Mucosa of gallbladder (tissue), 1 donor: ENCODE measurements at places on chromosomes 16 and 17.

- DNase-seq = peak; percentile 29
Measured at GRCh38 chr17:78839762-78840529, 668 bp downstream of the USP36 start.

DNA sequence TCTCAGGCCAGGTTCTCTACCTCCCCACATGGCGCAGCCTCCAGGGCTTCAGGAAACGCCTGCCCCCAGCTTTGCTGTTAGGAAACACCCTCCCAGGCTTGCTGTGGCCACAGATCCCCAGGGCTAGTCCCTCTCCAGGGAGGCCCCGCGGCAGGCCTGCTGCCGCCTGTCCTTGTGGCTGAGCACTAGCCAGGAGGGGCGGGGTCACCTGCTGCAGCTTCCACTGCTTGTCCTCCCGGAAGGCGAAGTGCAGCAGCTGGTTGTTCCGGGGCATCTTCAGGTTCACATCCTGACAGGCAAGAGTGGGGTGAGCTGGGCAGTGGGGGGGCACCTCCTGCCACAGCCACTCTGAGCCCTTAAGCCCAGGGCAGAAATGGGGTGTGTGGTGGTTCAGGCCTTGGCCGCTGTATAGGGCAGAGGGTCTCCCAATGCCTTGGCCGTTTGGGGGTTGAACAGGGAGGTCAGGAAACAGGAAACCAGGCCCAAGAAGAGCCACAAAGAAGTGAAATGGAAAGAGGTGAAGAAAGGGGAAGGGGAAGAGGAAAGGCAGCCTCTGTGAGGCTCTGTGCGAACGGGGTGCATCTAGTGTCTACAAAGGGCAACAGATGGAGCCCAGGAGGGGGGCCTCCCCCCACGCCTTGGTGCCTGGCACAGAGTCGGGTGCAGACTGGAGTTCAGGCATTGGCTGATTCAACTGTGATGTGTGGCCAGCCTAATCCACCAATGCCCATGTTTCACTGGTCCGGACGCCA is 2.0 kb downstream of the ROGDI start:
- DNase-seq = peak; percentile 57

GRCh38 chr16:4160658-4161430 is 44.6 kb upstream of the ADCY9 start:
- DNase-seq = no peak

- DNase-seq = no peak
Measured at GRCh38 chr16:2329532-2329931, 11.0 kb downstream of the ABCA3 start.

DNA sequence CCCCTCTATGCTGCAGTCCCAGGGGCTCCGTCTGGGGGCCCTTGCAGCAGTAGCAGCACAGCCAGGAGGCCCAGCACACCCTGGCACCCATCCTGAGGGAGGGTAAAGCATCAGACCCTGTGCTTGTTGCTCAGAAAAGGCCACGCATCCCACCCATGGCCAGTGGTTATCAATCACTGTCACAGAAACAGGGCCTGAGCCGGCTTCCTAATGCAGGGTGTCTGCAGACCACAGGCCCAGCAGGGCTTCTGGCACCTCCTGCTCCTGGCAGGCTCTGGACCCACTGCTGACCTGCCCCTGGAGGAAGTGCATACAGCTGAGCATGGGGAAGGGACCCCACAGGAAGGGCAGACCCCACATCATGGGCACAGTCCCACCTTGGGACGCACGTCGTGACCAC is 26.9 kb upstream of the CDH15 start:
- DNase-seq = no peak

DNA sequence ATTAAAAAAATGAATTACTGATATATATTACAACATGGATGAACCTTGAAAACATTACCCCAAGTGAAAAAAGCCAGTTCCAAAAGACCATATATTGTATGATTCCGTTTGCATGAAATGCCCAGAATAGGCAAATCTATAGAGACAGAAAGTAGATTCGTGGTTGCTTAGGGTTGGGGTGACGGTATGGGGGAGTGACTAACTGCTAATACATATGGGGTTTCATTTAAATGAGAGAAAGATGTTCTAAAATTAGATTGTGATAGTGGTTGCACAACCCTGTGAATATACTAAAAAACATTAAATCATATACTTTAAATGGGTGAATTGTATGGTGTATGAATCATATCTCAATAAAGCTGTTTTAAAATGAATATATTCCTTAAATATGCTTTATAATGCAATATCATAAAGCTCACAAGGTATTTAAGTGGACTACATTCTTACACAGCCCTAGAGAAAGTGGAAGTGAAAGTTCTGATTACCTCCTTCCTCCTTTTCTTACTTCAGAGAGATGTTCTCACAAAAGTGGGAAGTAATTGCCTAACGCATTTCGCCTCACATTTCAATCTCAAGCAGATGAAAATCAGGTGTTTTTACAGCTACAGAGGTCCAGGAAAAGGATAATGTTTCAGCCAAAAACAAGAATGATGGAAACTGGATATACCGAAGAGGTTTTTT is 142.7 kb upstream of the GNAO1 start:
- no peak for DNase-seq

DNA sequence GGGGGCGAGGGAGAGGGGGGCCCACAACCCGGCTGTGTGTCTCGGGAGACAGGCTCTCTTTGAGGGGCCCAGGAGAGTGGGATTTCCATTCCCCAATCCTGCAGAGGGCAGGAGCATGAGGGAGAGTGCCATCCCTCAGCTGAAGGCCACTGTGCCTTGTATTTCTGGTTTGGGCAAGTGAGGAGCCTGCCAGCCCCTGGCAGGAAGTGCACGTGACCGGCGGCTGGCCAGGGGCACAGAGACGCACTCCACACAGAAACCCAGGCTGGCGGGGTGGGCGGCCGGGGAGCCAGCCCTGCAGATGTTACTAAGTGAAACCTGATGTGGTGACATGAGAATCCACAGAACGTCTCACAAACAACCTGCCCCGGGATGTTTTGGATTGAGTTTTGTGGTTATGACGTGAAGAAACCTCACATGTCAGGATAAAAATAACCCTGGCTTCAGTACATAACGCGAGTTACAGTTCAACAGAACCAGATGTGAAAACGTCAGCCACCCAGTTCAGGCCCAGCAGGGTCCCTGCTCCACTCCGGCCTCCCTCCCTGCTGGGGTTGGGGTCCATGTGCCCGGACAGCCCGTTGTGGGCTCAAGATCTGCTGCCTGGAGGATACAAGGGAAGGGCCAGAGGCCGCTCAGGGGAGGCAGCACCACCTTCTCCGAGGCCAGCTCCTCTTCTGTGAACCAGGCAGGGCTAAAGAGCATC is 51.7 kb upstream of the MTSS2 start:
- DNase-seq = peak; percentile 77

DNA sequence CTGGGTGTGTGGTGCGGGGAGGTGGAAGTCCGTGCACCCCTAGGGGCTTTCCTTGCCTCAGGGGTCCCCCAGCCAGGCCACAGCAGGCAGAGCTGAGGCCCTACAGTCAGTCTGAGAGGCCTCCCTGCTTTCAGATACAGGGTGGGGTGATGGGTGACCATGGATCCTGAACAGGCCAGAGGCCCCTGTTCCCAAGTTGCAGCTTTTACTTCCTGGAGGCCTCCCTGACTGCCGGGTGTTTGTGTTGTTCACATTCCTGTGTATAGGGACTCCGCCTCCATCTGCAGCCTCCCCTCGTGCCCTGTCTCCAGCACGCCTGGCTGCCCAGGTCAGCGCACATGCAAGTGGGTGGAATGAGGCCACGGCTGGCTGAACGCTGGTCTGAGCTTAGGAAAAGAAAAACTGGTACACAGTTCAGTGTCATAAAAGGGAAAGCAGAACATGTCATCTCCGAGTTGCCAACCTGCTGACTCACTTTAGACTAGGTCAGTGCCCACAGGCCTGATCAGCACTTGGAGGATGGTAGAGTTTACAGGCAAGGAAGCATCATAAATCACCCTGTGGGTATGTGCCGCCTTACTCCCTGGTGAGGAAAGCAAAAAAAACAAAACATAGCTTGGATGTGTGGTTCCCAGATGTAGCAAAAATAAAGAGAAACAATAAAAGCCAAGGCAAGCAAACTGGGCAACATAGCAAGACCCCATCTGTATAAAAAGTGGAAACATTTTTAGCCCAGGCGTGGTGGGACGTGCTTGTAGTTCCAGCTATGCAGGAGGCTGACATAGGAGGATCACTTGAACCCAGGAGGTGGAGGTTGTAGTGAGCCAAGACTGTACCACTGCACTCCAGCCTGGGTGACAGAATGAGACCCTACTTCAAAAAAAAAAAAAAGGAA is 6.2 kb upstream of the SLC7A6 start:
- DNase-seq = no peak

DNA sequence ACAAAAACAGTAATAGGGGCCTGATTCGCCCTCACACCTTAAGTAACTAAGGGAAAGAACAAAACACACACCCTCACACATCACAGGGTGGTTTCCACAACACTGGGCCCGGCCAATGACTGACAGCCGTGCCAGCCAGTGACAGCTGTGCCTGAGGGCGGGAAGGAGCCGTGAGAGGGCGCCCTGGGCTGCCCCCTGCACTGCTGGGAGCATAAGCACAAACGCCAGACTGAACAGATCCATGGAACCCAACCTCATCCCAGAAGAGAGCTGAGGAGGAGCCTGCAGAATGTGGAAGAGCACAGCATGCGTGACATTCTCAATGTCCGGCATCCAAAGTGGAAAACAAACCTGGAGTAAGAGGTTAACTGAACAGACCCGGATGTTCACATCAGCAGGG is 16.0 kb downstream of the CSNK1D start:
- no peak for DNase-seq

- DNase-seq = no peak
Measured at GRCh38 chr17:33511670-33512069, 218.6 kb upstream of the ASIC2 start.

GRCh38 chr16:12433691-12434390 is 369.8 kb downstream of the CPPED1 start:
- no peak for DNase-seq

GRCh38 chr16:411576-412265 is 10.0 kb downstream of the DECR2 start:
- no peak for DNase-seq

DNA sequence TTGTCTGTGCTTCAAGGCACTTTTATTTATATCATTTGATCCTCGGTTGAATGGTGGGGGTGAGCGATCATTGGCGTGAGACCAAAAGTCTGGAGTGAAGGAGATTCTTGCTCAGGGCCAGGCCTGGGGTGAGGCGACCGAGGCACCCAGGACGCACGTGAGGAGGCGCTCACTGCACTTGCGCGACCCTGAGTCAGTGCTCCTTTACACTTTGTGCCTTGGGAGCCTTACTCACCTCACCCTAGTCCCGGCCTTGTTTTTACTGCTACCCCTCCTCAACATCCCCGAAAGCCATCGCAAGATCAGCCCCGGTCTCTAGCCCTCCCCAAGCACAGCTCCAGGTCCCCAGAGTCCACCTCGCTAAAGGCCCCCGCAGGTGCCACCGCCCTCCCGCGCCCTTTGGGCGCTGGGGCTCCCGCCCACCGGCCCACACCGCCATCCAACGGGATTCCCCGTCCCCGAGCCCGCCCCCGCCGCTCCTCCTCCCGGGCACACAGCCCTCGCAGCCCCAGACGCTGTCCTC is 496 bp downstream of the EZH1 start:
- DNase-seq = peak; percentile 59

GRCh38 chr17:44400226-44400847 is 10.9 kb upstream of the ITGA2B start:
- no peak for DNase-seq

- DNase-seq = no peak
Measured at GRCh38 chr17:29172589-29172988, 7.6 kb downstream of the MYO18A start.

GRCh38 chr17:16975744-16976625 is 4.1 kb upstream of the TNFRSF13B start:
- no peak for DNase-seq

DNA sequence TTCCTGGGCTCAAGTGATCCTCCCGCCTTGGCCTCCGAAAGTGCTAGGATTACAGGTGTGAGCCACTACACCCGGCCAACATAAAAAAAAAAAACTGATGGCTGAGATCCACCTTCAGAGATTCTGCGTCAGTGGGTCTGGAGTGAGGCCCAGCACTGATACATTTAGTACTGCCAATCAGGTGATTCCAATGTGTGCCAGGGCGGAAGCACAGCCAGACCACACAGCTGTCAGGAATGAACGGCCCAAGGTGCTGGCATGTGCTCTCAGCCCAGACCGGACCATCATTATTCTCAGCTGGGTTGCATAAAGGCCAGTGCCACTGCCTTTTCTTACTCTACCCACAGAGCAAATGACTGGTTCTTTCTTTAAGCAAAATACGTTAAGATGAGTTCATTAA is 1.2 kb upstream of the BCO1 start:
- DNase-seq = peak; percentile 86

DNA sequence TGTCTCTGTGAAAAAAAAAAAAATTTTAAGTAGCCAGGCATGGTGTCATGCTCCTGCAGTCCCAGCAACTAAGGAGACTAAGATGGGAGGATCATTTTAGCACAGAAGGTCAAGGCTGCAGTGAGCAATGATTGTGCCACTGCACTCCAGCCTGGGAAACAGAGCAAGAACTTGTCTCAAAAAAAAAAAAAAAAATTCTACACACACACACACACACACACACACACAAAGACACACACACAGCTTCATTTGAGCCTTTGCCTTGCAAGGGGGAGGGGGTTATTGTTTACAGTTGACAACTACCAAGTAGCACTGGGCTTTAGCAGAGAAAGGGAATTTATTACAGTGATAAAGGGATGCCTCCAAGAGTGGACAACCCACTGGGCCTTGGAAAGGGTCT is 4.9 kb upstream of the POLR3E start:
- DNase-seq = no peak

GRCh38 chr17:41893384-41893783 is 25.4 kb downstream of the ACLY start:
- DNase-seq = no peak

GRCh38 chr17:64994781-64995538 is 61.6 kb downstream of the GNA13 start:
- no peak for DNase-seq
